ENCODE measurements at places on chromosomes 16 and 17.
A peak's percentile ranks its signal among the peaks of the same experiment; 100 is the strongest.

DNA sequence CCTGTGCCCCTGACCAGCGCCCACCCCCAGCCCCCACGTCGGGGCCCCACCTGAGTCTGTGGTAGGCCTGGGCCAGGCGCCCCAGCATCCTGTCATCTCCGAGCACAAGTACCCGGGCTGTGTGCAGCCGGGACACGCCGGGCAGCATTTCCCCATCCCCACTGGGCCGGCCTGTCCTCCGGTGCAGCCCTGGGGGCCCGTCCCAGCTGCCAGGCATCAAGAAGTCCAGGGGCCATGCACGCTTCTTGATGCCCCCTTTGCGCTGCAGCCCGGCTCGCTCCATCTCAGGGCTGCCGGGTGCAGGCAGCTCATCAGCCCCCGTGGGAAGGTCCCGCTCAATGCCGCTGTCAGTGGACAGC is 29.3 kb upstream of the MFSD6L start:
- no peak for DNase-seq

DNA sequence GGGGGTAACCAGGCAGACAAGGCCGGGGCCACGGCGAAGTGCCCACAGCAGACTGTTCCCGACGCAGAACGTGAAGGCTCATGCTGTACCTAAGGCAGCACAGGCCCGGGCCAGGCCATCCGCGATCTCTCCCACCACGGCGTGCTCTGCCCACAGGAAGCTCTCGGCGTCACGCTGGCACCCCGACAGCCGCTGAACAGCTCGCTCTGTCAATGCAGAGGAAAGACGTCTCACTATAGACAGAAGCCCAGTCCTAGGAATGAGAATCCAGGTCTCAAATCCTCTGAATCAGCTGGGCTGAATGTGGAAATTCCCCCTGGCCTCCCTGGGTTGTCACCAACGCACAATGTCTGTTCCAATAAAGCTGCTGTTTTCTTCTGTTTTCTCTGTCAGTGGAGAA is 21.4 kb downstream of the SERPINF1 start:
- no peak for DNase-seq

GRCh38 chr17:419073-419735 is 66.6 kb upstream of the RPH3AL start:
- DNase-seq: peak; percentile 64

- no peak for DNase-seq
Measured at GRCh38 chr16:3518986-3519348, 18.2 kb downstream of the CLUAP1 start.

GRCh38 chr17:11467639-11468038 is 130.6 kb upstream of the DNAH9 start:
- no peak for DNase-seq

DNA sequence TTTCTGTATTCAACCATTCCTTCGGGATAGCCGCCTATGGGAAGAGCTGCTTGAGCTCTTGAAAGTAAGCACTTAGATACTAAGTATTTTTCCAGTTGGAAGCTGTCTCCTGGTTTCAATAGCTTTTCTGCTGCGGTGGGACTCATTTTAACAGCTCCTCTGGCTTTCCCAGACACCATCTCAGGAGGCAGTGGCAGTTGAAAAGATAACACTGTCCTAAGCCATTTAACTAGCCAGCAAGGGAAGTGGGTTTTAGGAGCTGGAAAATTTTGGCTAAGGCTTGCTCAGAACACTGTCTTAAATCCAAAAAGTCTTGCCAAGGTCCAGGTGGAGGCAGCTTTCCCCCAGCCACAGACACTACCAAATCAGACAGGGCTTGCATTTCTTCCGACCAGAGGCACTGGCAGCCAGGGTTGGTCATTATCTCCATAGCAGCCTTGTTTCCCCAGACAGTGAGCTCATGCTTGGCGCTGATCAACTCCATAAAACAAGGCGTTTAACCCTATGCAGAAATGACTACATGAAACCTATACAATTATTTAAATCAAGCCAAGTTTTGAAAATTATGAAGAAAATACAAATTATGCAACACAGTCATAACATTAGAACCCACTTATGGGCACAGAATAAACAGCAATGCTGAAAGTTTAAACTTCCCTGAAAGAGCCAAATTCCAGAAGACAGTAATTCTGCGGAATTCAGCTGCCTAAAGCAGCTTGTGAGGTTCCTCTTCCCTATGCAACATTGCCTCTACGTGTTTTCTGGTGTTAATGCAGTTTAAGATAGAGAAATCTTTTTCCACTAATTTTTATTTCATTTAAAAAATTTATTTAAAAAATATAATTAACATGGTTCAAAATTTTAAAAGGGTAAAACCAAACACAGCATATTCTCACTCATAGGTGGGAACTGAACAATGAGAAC is 25.0 kb downstream of the GABARAPL2 start:
- no peak for DNase-seq

GRCh38 chr16:8846401-8846932 is 22.3 kb downstream of the CARHSP1 start:
- DNase-seq: no peak

DNA sequence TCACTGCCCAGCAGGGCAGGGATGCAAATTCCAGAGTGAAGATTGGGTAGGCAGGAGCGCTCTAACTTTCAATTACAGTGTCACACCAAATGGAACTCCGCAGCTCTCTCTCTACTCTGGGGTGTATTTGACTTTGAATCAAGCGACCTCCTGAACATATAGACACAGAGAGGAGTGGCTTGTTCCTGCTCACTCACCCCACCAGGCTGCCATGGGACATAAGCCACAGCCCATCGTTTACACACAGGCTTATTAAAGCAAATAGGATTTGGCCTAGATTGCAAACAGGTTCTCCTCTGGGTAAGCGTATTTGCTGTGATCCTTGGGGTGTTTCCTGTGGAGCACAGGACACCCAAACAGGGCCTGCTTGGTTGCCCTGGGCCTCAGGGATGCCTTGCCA is 281.6 kb upstream of the CCL2 start:
- no peak for DNase-seq

Measured in activated CD4-positive, alpha-beta T cell treated with anti-CD3 and anti-CD28 coated beads for 36 hours (primary cell).